ENCODE measurements at places on chromosomes 4 and X.

- H3K27ac ChIP-seq, result no peak overlapping the region
- H3K27me3 ChIP-seq, result no peaks in the 10 kb centered on the region
- H3K4me1 ChIP-seq, result peaks cover 1% of the 10 kb centered on the region
- no peak overlapping the region for H3K4me3 ChIP-seq
Observed at GRCh38 chrX:105543283-105543682, 279.1 kb upstream of the NRK start.

- H3K27me3 ChIP-seq, result no peaks in the 10 kb centered on the region
- 0 out of 2 replicates have a peak, but pooled peaks cover 2% of the 10 kb centered on the region for H3K36me3 ChIP-seq
- no peak overlapping the region for H3K27ac ChIP-seq
- H3K4me1 ChIP-seq, result peaks cover 5% of the 10 kb centered on the region
Observed at GRCh38 chr4:41934514-41934900, 722 bp upstream of the TMEM33 start.

DNA sequence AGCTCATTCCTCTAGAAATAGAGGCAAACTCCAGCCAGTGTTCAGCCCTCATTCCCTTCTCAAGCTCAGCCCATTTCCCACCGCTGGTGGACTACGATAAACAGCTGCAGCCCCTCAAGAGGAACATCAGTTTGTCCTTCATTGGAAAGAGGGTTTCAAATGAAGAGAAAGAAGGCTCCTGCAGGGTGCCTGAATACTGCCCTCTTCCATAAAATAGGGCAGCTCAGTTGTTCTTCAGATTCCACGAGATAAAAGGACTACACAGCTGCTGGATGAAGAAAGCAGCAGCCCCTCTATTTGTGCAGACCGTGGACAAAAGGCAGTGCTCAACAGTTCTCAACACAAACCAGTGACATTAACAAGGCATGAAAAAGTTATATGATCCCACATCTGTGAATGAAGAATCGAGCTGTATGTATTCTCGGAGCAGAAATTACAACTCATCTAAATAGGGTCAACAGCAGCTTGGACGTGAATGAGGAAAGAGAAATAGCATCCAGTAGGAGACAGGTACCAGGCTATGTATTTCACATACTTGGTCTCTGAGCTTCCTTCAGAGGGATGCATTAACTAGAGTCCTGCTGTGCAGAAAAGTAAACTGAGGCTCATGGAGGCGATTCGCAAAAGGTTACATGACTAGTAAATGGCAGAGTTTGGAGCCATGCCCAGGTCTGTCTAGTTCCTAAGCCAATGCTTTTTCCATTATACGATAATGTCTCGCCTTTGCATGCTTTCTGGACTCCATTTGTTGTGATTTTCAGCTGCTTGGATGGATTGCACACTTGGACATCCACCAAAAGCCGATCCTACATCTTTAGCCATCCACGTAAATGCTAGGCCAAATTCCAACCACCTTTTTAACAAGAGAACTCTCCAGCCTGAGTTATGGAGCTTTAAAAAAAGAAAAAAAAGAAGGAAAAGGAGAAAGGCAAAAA lies 301.2 kb upstream of the PPARGC1A start:
- H3K27ac ChIP-seq, result no peak overlapping the region
- H3K36me3 ChIP-seq, result no peaks in the 10 kb centered on the region
- no peaks in the 10 kb centered on the region for H3K27me3 ChIP-seq
- H3K4me3 ChIP-seq, result no peak overlapping the region
- no peaks in the 10 kb centered on the region for H3K4me1 ChIP-seq
- no peak for DNase-seq

DNA sequence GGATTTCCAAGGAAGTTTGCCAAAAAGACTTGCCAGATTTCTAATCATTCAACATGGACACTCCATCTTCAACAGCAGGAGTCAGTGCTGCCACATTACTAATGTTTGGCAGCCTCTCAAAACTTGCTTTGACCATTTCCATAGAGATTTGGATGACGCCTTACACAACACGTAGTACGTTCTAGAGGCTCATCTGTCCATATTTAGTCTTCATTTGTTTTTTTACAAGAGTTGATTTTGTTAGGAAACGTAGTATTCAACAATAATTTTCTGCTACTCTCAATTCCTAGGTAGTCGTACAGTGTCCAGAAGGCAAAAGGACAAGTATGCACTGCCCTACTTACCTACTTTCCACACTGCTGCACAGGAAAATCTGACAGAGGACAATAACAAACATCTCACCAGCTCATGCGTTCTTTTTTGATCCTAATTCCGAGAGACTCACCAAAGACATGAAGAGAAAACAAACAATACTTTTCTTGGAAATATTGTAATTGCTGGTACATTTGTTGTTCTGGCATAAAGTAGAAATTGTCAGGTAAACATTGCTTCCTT lies 117.3 kb downstream of the SNCA start:
- no peaks in the 10 kb centered on the region for H3K4me1 ChIP-seq
- H3K27ac ChIP-seq, result no peak overlapping the region
- no peaks in the 10 kb centered on the region for H3K36me3 ChIP-seq
- no peak for DNase-seq
- H3K4me3 ChIP-seq, result no peak overlapping the region

- peaks cover 8% of the 10 kb centered on the region for H3K36me3 ChIP-seq
- H3K27me3 ChIP-seq, result no peaks in the 10 kb centered on the region
- no peak overlapping the region for H3K27ac ChIP-seq
- DNase-seq, result no peak
Observed at GRCh38 chrX:15848576-15848975, 6.0 kb downstream of the AP1S2 start.

DNA sequence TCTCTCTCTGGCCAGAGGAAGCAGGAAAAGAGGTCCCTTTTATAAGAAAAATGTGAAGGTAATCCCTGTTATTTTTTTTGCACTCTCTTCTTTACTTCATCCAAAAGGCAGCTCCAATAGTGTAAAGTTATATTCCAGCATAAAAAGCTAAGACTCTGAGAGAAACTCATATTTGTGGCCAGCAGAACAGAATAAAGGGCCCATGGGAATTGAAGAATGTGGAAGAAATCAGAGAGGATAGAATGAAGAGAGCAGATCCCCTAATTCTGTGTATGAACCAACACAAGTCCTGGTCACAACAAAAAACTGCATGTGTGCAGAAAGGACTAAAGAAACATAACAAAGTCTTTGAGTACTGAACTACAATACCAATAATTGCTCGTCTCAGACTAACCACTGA lies 22.3 kb downstream of the RPS6KA6 start:
- no peaks in the 10 kb centered on the region for H3K4me1 ChIP-seq
- H3K27ac ChIP-seq, result no peak overlapping the region
- H3K27me3 ChIP-seq, result no peaks in the 10 kb centered on the region
- no peaks in the 10 kb centered on the region for H3K36me3 ChIP-seq
- H3K4me3 ChIP-seq, result no peak overlapping the region
- DNase-seq, result no peak

- H3K36me3 ChIP-seq, result no peaks in the 10 kb centered on the region
- H3K27me3 ChIP-seq, result no peaks in the 10 kb centered on the region
- H3K27ac ChIP-seq, result no peak within 1 kb of the TSS
- no peaks in the 10 kb centered on the region for H3K4me1 ChIP-seq
- H3K4me3 ChIP-seq, result no peak within 1 kb of the TSS
Observed at GRCh38 chrX:70908541-70908940, at the start of gene TEX11. Gene TEX11, minus strand, starts transcription at chrX:70908711. Its CDS starts 922 bp downstream, at chrX:70907789.

GRCh38 chr4:101019941-101020401 lies 327.4 kb downstream of the PPP3CA start:
- no peak overlapping the region for H3K4me3 ChIP-seq
- peaks cover 3% of the 10 kb centered on the region for H3K4me1 ChIP-seq
- no peak for DNase-seq
- H3K27ac ChIP-seq, result no peak overlapping the region
- H3K36me3 ChIP-seq, result no peaks in the 10 kb centered on the region

- H3K4me3 ChIP-seq, result no peak overlapping the region
- DNase-seq, result no peak
- H3K36me3 ChIP-seq, result no peaks in the 10 kb centered on the region
- H3K27ac ChIP-seq, result no peak overlapping the region
- no peaks in the 10 kb centered on the region for H3K4me1 ChIP-seq
Observed at GRCh38 chr4:88219099-88219498, 60.7 kb upstream of the ABCG2 start.

DNA sequence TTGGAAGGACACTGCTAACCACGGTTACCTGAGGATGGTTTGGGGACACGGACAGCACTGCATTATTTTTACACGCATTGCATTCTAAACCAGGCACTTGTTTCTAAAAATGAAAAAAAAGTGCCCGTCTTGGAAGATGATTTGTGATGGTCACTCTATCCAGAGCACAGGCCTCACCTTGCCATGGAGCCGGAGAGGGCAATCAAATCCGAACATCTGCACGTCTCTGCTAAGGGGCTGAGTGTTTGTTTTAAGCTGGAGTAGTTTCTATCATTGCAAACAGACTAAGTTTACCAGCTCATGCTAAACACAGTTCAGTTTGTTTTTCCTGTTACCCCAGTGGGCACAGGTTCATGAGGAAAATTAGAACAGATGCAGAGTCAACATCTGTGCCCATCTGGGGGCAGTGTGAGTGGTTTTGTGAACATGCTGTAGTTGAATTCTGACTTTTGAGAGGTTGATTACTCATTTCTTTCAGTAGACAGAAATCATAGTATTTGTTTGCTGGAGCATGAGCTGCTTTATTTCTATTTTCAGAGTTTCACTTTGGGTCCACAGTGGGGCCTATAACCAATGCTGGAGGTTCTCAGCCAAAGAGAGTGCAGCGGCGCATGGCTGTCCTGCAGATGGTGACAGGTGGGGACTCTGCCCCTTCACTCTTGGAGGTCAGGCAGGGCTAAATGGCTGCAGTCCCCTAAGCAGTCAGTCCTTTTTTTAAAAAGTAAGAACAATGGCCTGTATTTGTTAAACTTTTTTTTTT lies 65.4 kb upstream of the ENPP6 start:
- DNase-seq, result no peak
- no peak overlapping the region for H3K4me3 ChIP-seq
- H3K27me3 ChIP-seq, result no peaks in the 10 kb centered on the region
- peaks cover 3% of the 10 kb centered on the region for H3K4me1 ChIP-seq

- DNase-seq, result no peak
- no peak overlapping the region for H3K27ac ChIP-seq
- no peaks in the 10 kb centered on the region for H3K27me3 ChIP-seq
- no peak overlapping the region for H3K4me3 ChIP-seq
- H3K36me3 ChIP-seq, result no peaks in the 10 kb centered on the region
- H3K4me1 ChIP-seq, result no peaks in the 10 kb centered on the region
Observed at GRCh38 chrX:66162331-66162822, 1.7 kb upstream of the HEPH start.

GRCh38 chr4:14827111-14827510 lies 175.2 kb upstream of the CPEB2 start:
- H3K27ac ChIP-seq, result no peak overlapping the region
- no peak overlapping the region for H3K4me3 ChIP-seq
- no peaks in the 10 kb centered on the region for H3K27me3 ChIP-seq
- DNase-seq, result no peak
- no peaks in the 10 kb centered on the region for H3K4me1 ChIP-seq

DNA sequence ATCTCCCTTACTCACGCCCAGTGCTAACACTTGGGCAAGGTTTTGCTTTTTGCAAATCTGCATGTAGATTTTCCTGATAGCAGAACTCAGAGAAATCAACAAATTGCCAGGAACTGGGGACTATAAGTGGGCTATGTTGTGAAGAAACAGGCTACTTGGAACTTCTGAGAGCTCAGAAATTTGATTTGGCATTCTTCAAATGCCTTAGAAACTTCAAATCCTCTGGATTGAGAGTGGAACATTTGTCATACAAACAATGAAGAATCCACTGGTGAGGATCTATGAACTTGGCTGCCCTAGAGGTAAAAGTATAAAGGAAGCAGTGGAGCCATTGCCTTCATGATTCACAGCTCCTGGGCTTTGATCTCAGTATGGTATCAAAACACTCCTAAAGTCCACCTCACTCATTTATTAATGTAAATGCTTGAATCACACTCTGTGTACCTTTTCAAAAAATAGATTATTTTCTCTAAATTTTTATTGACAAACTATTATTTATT lies 126.0 kb downstream of the GLRA3 start:
- H3K27ac ChIP-seq, result no peak overlapping the region
- H3K36me3 ChIP-seq, result no peaks in the 10 kb centered on the region

DNA sequence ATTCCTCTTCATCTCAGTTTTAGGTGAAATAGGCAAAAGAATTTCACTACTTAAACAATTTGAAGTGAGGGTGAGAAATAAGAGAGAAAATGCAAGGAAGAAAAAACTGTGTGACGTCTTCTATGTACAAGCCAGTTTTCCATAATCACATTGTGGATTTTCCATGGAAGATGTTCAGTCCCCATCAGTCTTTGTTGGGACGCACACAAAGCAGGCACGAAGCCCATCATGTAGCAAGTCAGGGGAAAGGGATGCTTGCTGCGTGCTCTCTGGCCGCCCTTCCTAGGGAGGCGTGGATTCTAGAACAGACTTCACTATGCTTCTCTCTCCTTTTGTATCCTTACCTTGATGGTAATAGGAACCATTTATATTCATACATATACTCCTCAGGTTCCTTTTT lies 54.7 kb downstream of the RBPJ start:
- 0 out of 2 replicates have a peak, but pooled peaks cover 2% of the 10 kb centered on the region for H3K4me1 ChIP-seq
- no peak overlapping the region for H3K27ac ChIP-seq
- DNase-seq, result no peak

DNA sequence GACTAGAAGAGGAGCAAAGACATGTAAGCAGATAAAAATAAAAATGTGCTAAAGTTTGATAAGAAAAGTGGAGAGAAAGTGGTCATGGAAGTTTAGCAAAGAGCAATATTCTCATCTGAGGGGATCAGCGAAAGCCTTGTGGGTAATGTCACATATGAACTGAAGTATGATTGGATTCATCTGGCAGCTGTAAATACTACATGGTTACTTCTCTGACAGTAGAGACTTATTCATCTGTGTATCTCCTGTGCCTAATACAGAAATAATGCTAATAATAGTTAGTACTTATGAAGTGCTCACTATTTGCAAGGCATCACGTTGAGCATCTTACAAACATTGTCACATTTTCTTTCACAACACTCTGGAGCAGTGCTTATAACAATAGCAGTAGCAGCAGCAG lies 8.9 kb upstream of the IGSF1 start:
- H3K27me3 ChIP-seq, result no peaks in the 10 kb centered on the region
- no peak overlapping the region for H3K4me3 ChIP-seq
- no peak for DNase-seq
- H3K36me3 ChIP-seq, result no peaks in the 10 kb centered on the region
- no peak overlapping the region for H3K27ac ChIP-seq

DNA sequence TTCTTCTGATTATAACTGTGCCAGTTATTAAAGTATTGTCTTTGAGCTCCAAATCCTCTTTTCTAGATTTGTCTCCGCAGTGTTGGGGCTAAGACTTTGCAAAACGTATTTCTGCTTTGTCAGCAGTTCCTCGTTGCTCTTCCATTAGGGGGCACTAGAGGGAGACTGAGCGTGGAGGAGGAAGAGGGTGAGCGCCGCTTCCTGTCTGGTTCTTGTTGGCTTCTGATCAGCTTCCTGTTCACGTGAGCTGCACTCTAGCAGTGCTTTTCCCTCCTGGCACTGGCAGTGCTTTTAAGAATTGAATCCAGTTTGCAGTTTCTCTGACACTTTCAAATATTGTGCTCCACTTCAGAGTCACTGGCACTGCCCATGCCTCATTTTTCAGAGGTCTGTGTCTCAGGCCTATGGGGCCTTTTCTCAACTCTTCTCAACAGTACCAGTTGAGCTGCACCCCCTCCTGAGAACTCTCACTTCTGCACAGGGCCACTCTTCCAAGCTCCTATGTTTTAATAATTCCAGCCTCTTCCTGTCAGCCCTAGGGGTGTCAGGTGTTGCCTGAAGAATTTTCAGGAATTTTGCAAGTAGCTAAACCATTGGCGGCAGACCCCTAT lies 54.4 kb upstream of the LCORL start:
- DNase-seq, result peak; percentile 29
- no peaks in the 10 kb centered on the region for H3K27me3 ChIP-seq
- H3K4me3 ChIP-seq, result no peak overlapping the region

All from iPS DF 6.9 (cell line).